ENCODE measurements at places on chromosomes 2 and 18.

GRCh38 chr2:33492399-33493134 lies 16.1 kb downstream of the RASGRP3 start:
- no peak for DNase-seq

DNA sequence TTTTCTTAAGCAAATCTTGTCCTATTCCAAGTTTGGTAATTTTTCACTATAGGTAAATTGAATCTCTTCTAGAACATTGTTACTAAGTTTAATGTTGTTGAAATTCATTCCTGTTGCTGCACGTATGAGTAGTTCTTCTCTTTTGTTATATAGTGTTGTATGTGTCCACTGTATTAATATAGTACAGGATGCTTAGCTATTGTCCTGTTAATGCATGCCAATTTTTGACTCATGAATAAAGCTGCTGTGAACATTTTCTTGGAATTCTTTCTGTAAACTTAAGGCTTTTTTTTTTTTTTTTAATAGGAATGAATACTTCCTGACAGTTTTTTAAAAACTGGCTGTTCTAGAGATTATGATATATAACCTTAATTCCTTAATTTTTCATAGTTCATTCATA lies 326.9 kb downstream of the SLC4A3 start:
- no peak for DNase-seq

DNA sequence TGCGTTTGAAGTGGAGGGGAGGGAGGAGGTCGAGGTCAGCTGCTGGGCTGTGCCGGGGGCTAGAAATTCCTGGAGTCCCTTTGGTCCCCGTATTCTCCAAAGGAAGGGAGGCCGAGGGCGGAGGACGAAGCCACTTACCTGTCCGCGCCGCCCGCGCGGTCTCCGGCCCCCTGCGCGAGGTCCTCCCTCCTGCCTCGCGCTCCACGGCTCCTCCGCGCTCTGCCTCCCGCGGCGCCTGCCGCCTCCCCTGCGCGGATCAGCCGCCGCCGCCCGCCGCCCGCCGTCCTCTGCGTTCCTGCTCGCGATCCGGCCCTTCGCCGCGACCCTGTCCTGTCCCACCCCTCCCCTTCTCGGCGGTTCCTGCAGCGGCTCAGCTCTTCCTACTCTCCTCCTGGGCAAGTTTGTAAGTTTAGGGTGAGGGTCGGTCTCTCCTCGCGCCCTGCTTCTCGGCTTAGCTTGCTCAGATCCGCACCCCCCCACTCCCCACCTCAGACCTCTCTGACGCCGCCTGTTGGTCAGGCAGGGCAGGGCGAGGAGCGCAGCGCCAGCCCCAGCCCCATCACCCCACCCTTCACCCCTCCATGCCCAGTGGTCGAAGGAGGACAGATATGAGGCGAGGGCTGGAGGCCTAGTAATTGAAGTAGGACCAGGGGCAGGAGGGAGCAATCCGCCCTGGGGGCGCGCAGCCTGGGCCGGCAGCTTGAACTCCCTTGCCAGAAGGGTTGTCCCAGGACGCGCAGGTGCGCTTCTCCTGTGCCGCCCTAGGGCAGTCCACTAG lies 9.7 kb upstream of the SKOR2 start:
- no peak for DNase-seq

GRCh38 chr2:69914950-69915945 lies at the start of gene MXD1:
TSS of gene MXD1 (plus strand) at chr2:69915109. CDS start at chr2:69915331, 222 bp downstream.
- DNase-seq = no peak

GRCh38 chr2:120873958-120874887 lies 138.6 kb downstream of the GLI2 start:
- DNase-seq = no peak

Measured in activated CD4-positive, alpha-beta T cell treated with anti-CD3 and anti-CD28 coated beads for 24 hours (primary cell).